Activated CD4-positive, CD25-positive, alpha-beta regulatory T cell (primary cell): ENCODE measurements at places on chromosomes 7 and 10.

DNA sequence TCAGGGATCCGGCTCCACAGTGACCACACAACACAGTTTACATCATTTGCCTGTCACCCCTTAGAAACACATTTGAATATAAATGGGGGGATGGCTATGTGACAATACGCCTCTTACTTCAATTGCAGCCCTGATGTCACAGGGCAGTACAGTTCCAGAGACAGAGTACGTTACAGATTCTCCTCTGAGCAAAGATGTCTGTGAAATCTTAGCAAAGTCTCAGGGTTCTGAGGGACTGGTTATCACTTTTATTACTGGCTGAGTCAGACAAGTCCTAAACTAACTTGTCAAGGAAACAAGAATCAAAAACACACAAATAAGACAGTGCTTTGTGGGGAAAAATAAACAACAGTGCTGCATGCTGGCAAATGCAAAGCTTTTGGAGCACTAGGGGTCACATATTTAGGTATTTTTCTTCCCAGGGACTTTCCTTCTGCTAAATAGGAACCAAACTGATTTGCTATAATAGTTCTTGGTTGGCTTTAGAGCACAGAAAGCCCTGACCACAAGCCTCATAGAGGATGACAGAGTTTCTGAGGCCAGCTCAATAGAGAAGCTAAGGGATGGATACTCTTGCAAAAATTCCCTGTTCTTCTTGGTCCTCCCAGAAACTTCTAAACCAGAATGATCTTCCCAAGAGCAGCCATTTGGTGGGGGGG, 501.6 kb downstream of the GRID1 start:
- DNase-seq, result no peak

GRCh38 chr7:47786557-47787248, 161.6 kb downstream of the PKD1L1 start:
- DNase-seq, result no peak

GRCh38 chr7:33716581-33717477, 188.5 kb upstream of the BMPER start:
- DNase-seq, result no peak

DNA sequence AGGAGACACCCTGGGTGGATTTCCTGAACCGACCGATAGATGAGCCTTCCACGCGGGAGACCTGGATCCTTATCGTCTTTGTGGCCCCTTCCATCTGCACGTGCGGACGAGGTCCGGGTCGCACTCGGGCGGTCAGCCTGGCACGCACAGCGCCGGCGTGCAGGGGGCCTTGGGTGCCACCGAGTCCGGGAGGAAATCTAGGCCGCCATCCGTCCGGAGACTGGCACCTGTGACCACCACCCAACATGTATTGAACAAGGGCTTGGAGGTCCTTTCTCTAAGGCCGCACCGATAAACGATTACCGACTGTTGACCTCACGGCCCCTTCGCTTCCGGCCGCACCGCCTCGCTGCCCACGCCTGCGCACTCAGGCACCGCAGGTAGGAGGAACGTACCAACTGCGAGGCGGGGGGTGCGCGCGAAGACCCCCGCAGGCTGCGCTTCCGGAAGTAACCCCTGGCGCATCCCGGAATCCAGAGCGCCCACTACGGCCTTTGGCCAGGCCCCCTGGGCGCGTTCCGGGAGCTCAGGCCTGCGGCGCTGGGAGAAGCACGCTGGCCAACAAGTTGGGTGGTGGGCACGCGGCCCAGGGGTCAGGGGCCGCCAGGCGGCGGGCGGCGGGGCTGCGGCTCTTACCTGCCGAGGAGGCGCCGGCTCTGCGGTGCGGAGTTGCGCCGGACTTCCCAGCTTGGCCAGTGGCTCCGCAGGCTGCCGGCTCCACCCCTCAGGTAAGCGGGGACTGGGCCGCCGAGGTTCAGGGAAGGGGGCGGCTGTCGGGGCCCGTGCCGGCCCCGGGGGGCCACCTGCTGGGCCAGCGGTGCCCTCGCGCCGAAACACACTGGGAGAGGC, at the start of the genes ACTR3C and LRRC61:
TSS of gene ACTR3C (minus strand) at position 713 of the 849 bp plus-strand sequence. CDS start 28,249 bp downstream, outside the sequence.
TSS of gene LRRC61 (plus strand) at position 523 of the 849 bp plus-strand sequence. CDS start 13,507 bp downstream, outside the sequence.
- DNase-seq, result peak; percentile 44

DNA sequence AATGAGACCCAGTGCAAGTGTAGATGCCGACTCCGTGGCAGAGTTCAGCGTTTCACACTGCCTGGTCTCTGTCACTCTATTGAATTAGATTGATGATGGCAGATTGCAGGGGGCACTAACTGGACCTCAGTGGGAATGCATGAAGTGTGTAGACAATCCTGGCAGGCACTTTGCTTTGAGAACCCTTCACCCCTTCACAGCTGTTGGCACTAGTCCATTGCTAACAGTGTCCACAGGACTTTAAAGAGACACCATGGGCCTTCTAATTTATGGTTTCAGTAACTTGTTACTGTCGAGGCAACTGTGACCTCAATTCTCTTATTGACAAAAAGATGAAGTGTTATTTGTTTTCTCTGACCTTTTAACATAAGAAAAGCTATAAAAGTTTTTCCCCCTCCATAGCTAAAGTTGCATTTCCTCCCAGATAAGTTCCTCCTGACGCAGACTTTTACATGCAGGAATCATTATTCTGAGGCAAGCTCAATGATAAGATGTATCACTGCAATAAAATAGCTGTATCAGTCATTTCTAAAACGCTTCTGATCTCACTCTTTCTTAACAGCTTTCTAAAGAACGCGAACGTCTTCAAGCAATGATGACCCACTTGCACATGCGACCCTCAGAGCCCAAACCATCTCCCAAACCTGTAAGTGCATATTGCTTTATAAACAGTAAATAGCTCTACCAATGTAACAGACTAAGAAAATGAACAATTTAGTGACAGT, 238.9 kb downstream of the FOXP2 start:
- no peak for DNase-seq

- no peak for DNase-seq
These were observed 43.1 kb upstream of the SEMA3A start for GRCh38 chr7:84237533-84238173.

DNA sequence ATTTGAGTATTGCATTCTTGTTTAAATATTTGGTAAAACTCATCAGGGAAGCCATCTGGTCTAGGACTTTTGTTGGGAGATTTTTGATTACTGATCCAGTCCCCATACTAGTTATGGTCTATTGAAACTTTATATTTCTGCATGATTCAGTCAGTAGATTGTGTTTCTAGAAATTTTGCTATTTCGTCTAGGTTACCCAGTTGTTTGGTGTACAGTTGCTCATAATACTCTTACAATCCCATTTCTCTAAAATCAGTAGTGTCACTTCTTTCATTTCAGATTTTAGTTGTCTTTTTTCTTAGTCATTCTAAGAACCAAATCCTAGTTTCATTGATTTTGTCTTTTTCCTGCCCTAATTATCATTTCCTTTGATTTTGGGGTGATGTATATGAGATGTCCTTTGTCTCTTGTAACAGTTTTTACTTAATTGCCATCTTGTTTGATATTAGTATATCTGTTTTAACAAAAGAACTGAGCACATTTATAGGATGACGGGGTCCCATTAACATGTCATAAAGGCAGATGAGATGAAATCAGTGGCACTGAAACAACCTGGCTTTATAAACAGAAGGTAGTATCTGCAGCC, 7.9 kb downstream of the MALSU1 start:
- DNase-seq, result no peak

- no peak for DNase-seq
These were observed 5.9 kb upstream of the ITGA8 start for GRCh38 chr10:15725603-15726002.

GRCh38 chr10:127535802-127536515, 13.2 kb upstream of the NPS start:
- no peak for DNase-seq

DNA sequence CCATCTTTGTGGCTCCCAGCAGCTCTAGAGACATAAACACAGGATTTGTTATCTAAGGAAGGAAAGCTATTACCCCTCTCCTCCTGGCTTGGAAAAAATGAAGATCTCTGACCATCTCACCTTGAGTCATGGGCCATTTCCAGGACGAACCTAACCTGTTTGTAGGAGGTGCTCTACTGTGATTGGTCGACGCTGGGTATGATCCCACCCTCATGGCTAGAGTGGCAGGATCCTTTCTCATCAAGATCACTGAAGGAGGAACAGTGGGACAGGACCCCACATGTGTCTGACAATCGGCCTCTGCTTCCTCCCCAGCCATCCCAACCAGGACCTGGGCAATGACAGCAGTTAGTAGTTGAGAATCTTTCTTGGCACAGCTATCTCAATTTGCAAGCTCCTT, 144.1 kb downstream of the EMX2 start:
- DNase-seq, result no peak

GRCh38 chr10:91042069-91042468, 121.2 kb upstream of the ANKRD1 start:
- DNase-seq, result no peak

DNA sequence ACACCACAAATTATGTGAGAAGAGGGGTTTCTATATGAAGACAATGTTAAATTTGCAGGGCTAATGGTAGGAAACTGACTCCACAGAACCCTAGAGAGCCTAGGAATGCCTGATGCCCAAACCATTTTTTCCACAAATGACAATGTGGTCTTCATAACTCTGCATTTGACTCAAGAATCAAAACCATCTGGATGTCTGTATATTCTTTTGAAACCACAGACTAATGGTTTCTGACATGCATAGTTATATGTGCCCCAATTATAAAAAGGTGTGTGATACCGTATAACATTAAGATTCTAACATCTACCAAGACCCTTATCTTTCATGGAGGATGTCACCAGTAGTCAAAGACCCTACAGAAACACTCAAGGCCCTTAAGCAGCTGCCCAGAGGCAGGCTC, 20.3 kb downstream of the SEC61G start:
- no peak for DNase-seq

DNA sequence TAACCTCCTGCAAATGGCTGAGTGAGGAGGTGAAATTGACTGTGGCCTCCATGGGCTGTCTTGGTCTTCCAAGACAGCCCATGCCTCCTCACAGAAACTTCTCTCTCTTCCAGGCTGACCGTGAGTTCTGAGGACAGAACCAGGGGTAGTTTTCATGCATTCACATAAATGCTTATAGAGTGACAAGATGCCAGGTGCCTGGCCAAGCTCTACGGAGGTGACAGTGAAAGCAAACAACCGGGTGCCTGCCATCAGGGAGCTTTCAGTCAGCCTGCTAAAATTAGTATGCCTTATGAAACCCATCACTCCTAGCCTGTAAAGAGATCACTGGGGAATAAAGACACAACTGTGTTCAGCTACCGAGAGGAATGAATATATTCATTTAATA, 919 bp upstream of the RHOBTB1 start:
- no peak for DNase-seq

- DNase-seq, result no peak
These were observed 13.4 kb downstream of the RPP30 start for GRCh38 chr10:90885176-90885575.

DNA sequence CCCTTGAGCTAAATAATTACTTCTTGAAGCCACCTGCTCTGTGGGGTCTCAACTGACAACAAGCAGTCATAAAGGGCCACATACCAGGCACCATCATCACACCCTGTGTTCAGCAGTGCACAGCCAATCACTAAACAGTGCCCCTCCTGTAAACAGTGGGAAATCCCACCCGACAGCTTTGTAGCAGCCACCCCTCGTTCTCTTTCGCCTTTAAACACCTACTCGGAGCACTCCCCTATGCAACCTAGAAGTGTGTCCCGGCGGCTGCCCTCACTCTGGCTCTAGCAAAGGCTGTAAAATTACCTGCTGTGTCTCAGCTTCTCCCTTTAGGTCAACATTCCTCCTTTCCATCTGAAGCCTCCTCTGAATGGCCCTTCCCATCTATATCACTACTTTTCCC, 111.9 kb downstream of the TCERG1L start:
- DNase-seq, result no peak

- DNase-seq, result no peak
These were observed 85.1 kb upstream of the IGFBP3 start for GRCh38 chr7:46006212-46006611.

DNA sequence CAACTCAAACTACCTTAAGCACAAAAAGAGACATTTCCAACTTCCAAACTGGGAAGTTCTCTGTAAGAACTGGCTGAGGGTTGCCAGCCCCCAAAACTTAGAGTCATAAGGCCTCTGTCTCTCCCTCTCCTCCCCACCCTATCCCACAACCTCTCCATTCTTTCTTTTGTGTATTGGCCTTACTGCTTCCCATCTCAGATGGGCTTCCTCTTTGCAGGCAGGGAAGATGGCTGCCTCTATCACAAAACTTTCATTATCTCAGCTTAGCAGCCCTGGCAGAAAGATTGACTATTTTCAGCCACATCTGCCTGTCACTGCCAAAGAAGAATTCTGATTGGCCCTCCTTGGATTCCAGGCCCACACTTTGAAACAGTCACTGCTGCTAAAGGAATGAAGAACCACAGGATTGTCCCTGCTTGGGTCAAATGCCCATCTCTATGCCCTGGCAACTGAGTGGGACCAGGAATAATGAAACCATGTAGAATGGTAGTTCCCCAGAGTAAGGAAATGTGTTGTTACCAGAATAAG, 58.0 kb upstream of the PRKAR2B start:
- no peak for DNase-seq

GRCh38 chr10:3064423-3064822, 2.9 kb upstream of the PFKP start:
- DNase-seq, result no peak

DNA sequence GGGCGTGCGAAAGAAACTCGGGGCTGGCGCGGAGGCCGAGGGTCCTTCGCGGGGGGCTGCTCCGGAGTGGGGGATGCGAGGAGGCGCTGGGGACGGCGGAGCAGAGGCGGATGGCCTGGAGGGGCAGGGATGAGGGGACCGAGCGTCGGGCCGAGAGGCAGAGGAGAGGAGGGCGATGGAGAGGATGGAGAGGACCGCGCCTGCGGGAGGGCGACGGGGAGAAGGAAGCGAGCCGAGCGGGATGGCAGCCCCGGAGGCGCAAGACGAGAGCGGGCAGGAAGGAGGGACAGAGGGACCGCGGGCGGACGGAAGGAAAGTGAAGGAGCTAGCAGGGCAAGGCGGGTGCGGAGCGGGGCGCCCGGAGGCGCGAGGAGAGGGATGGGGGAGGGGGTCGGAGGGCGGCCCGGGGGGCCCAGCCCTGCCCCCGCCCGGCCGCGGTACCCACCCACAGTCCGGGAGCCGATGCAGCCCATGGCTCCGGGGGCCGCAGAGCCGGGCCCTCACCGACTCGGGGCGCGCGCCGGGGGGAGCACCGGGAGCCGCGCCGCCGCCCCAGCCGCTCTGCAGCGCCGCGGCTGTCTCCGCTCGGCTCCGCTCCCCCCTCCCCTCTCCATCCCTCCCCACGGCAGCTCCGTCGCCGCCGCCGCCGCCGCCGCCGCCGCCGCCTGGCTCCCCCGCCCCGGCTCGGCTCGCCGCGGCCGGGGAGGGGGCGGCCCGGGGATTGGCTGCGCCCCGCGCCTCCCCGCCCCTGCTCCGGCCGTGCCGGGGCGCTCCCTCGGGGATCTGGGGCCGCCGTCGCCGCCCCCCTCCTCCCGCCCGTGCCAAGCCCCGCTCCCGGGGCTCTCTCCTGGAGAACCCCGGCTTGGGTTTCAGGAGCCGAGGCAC, at the start of gene FAM131B:
TSS of gene FAM131B (minus strand) at position 583 of the 885 bp plus-strand sequence. CDS start at position 473, 110 bp downstream.
- peak; percentile 15 for DNase-seq

DNA sequence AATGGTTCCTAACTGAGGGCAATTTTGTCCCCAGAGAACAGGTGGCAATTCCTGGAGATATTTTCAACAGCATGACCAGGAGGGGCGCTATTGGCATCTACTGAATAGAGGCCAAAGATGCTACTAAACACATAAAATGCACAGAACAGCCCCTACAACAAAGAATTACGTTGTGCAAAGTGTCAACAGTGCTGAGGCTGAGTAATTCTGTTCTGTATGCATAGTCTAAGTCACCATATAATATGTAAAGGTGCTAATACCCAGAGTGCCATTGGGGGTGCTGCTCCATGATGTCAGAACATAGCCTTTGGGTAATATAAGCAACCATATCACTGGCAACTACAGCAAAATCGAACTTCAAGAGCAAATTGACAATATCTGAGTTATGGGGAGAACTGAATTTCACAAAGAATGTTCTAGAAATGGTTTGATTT, 213.3 kb upstream of the PHYHIPL start:
- DNase-seq, result no peak
